ENCODE measurements at places on chromosomes 6 and 20. TPM values are rescaled to one million over a fixed set of nuclear protein-coding genes. Genes with fewer than 3 reads are reported as not detected.

GRCh38 chr20:7930343-7930742, 9.9 kb downstream of the HAO1 start:
- H3K4me1 ChIP-seq = no peaks in the 10 kb centered on the region
- H3K4me3 ChIP-seq = no peak overlapping the region
- H3K27me3 ChIP-seq = no peaks in the 10 kb centered on the region
- no peak overlapping the region for H3K27ac ChIP-seq

- no peak for DNase-seq
- no peaks in the 10 kb centered on the region for H3K36me3 ChIP-seq
- no peak overlapping the region for H3K4me3 ChIP-seq
These were observed 401.2 kb upstream of the EPHA7 start for GRCh38 chr6:93820465-93821082.

DNA sequence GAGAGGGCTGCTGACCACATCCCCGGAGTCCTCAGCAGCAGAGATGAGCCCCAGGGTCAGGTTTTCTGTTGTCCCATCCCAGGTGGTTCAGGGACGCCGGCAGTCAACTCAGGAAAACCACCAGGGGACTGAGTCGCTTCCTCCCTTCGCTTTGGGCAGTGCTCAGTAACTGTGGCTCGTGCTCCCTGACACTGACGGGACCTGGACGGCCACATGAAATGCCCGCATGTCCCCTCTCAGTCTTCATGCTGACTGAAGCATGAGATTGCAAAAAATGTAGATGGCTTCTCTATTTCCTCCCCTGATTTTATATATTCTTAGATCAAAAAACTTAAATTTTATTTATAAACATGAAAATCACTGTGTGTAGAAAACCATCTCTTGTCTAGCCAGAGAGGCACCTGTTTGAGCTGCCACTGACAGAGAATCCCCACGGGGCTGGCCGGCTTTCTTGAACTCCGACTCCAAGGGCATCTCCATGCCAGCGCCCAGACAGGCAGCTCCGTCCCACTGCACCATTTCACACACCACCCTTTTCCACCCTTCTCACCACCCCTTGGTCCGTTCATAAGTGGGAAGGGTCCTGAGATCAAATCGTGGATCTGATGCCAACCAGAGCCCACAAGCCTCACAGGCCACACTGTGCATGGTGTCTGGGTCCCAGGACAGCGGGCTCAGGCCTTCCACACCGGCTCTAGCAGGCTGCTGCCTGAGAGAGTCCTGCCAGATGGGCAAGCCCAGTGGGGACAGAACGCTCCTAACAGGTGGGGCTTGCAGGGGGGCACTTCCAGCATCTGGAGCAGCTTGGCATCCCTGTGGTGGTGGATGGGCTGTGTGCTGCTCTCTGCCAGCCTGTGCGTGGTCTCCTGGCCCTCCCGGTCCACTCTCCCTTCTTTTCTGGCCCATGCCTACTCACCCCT, 98.2 kb downstream of the SMOC2 start:
- H3K36me3 ChIP-seq = no peaks in the 10 kb centered on the region
- no peak overlapping the region for H3K27ac ChIP-seq
- H3K27me3 ChIP-seq = no peaks in the 10 kb centered on the region
- no peak for DNase-seq

DNA sequence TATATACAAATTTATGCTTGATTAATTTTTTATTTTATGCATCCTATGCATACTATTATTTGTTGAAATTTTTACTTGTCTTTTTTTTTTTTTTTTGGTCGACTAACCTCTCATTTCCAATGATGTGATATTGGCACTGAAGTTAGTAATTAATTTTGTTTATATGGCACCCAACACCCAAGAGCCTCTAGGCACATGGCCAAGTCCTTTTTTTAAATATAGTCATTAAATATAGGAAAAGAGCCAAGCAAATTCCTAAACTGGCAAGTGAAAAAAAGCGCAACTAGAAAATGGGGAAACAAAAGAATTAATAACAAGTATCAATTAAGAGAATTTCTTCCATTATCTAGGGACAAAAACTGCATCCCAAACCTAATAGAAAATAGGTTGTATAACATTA, 85.5 kb upstream of the HS3ST5 start:
- DNase-seq = no peak
- no peaks in the 10 kb centered on the region for H3K36me3 ChIP-seq
- H3K27me3 ChIP-seq = no peaks in the 10 kb centered on the region
- no peaks in the 10 kb centered on the region for H3K4me1 ChIP-seq

DNA sequence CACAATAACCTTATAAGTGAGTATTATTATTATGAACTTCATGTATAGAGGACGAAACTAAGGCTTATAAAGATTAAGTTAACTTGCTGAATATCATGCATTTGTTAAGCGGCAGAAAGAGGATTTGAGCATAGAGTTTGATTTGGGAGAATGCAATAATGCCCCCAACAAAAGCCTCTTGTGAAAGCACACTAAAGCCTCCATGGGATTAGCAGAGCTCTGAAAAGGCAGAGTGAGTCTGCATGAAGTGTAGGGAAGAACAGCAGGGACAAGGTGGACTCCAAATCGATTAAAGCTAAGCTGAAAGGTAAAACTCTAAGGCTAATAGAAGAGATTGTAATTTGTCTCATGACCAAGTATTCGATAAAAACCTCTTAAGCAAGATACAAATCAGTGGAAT, 100.3 kb downstream of the SH3BGRL2 start:
- no peak for DNase-seq
- H3K4me3 ChIP-seq = no peak overlapping the region
- no peaks in the 10 kb centered on the region for H3K27me3 ChIP-seq
- no peaks in the 10 kb centered on the region for H3K36me3 ChIP-seq

DNA sequence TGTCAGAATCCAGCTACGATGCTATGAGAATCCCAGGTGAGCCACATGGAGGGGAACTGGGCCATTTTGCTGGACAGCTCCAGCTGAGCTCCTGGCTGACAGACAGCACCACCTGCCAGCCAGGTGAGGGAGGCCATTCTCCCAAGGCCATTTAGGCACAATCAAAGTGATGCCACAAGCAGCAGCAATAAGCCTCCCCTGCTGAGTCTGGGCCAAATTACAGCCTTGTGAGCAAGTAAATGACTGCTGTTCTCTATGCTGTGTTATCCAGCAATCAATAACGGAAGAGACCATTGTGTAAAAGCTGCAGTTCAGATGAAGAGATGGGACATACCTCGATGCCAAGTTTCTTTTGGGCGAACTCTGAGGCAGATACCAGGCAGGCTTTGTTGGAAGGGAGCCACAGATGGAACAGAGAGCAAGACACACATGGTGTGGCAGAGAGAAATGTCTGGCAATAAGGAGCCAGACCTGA, 14.0 kb upstream of the SCGN start:
- H3K36me3 ChIP-seq = no peaks in the 10 kb centered on the region
- no peak overlapping the region for H3K4me3 ChIP-seq
- no peak overlapping the region for H3K27ac ChIP-seq
- no peak for DNase-seq

DNA sequence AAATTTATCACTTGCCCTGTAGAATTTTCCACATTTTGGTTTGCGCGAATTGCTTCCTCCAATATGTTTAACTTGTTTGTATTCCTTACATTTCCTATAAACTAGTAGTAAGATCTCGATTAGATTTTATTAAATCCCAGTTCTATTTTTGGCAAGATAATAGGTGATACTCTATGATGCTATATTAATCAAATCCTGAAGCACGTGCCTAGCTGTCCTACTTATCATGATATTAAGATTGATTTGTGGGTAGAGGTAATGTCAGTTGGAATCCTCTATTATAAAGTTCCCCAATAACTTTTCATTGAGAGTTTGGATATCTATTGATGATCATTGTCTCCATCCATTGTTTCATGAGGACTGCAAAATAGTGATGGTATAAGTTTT, 82.8 kb upstream of the RIPOR2 start:
- no peak for DNase-seq
- no peaks in the 10 kb centered on the region for H3K4me1 ChIP-seq
- no peak overlapping the region for H3K27ac ChIP-seq
- no peaks in the 10 kb centered on the region for H3K27me3 ChIP-seq
- H3K36me3 ChIP-seq = no peaks in the 10 kb centered on the region

DNA sequence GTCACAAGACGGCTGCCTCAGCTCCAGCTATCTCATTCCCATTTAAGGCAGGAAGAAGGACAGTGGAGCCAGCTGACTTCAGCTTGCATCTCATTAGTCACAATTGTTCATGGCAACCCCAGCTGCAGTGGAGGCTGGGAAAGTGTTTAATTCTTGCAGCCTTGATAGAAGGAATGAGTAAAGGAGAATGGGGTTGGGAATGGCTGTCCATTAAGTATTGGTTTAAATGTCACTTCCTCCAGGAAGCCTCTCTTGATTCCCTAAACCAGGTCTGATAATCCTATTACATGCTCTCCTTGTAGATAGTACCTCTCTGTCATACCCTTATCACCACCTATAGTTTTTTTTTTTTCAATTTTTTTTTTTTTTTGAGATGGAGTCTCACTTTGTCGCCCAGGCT, 166.4 kb downstream of the TFAP2C start:
- no peaks in the 10 kb centered on the region for H3K27me3 ChIP-seq
- H3K4me1 ChIP-seq = no peaks in the 10 kb centered on the region
- no peaks in the 10 kb centered on the region for H3K36me3 ChIP-seq

DNA sequence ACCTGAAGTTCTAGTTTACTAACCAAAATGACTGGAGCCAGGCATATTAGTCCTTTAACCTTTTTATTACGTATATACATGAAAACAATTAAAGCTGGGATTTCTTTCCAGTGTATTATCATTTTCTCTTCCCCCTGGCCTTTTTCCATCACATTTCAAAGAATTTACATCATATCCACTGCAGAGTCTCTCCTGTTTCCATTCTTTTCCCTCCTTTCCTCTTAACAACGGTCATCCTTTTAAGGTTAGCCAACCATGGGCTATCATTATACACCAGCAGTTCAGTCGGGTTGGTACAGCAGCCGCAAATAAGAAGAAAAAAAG, 104.6 kb downstream of the TFAP2A start:
- no peaks in the 10 kb centered on the region for H3K36me3 ChIP-seq
- no peak overlapping the region for H3K4me3 ChIP-seq
- no peaks in the 10 kb centered on the region for H3K4me1 ChIP-seq

GRCh38 chr6:135390458-135390857, 107.1 kb downstream of the AHI1 start:
- DNase-seq = no peak
- no peaks in the 10 kb centered on the region for H3K27me3 ChIP-seq
- H3K27ac ChIP-seq = no peak overlapping the region
- H3K36me3 ChIP-seq = no peaks in the 10 kb centered on the region
- no peaks in the 10 kb centered on the region for H3K4me1 ChIP-seq

DNA sequence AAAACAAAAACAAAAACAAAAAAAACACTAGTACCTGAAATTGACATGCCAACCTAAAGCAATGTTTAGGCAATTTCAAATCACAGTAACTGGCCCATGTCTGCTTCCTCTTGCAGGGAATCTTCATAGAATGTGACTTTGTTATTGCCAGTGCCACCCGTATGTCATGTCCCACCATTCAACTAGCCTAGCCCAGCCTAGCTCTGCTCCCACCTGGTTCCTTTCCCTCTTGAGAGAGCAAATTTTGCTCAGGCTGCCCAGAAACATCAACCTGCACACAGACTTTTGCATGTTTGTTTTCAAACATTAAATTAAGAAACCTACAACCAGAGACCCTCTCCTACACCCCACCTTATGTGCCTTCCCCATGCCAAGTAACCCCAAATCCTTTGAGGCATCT, 124.8 kb upstream of the SLC2A12 start:
- H3K36me3 ChIP-seq = peaks cover 4% of the 10 kb centered on the region
- no peaks in the 10 kb centered on the region for H3K4me1 ChIP-seq
- no peak overlapping the region for H3K27ac ChIP-seq
- DNase-seq = no peak
- no peaks in the 10 kb centered on the region for H3K27me3 ChIP-seq

GRCh38 chr6:18214003-18214402, 50.3 kb downstream of the DEK start:
- DNase-seq = no peak
- no peak overlapping the region for H3K4me3 ChIP-seq
- H3K27me3 ChIP-seq = no peaks in the 10 kb centered on the region

DNA sequence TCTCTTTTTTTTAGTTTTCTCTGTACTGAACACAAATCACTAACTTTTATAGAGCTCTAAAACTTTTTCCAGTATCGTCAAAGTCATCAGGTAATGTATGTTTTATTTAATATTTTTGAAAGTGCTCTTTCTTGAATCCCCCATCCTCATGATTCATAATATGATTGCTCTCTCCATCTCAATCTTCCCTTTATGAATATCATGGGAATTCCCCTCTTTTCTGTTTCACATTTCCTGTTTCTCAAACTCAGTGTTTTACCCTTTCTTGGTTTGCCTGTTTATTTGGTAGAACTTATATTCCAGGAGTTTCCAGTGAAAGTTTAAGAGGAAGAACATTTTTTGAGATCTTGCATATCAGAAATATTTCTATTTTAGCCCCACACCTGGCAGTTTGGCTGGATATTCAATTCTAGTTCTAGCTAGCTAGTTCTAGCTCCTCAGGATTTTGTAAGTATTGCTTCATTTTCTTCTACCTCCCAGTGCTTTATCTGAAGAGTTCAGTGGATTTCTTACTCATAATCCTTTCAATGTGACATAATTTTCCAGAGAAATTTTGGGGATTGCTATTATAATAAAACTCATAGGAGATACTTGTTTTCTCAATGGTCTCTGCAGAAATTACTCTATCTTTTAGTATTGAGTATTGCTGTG, 6.1 kb upstream of the C6orf58 start:
- no peaks in the 10 kb centered on the region for H3K36me3 ChIP-seq
- no peaks in the 10 kb centered on the region for H3K4me1 ChIP-seq
- no peak overlapping the region for H3K4me3 ChIP-seq
- H3K27me3 ChIP-seq = no peaks in the 10 kb centered on the region
- DNase-seq = no peak

GRCh38 chr6:150732765-150733539, 132.6 kb upstream of the MTHFD1L start:
- no peaks in the 10 kb centered on the region for H3K27me3 ChIP-seq
- DNase-seq = no peak
- no peaks in the 10 kb centered on the region for H3K4me1 ChIP-seq
- no peak overlapping the region for H3K27ac ChIP-seq
- no peaks in the 10 kb centered on the region for H3K36me3 ChIP-seq

DNA sequence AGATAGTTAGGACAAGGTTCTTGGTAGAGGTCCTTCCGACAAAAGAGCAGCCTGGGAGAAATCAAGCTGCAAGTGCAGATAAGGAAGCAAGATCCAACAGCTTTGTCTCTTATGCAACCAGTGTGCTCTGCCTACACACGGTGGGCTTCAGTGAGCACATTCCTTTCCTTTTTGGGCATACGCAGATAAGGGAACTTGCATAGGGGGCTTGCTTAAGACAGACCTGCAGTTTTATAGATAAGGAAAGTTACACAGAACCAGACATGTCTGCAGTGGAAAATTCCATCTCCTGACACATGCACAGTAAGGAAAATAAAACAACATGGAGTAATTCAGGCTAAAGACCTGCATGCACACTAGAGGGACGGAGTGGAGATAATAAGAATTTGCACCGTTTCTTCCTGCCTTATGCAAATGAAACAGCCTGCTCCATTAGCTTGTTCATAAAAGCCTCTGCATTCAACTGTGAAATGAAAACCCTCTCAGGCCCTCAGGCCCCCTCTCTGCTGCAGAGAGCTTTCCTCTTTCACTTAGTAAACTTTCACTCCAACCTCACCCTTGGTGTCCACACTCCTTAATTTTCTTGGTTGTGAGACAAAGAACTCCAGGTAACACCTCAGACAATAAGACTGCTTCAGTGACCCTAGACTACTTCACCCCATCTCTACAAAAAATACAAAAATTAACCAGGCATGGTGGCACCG, 97.5 kb upstream of the MYLIP start:
- H3K27me3 ChIP-seq = no peaks in the 10 kb centered on the region
- H3K4me1 ChIP-seq = no peaks in the 10 kb centered on the region
- no peaks in the 10 kb centered on the region for H3K36me3 ChIP-seq
- H3K4me3 ChIP-seq = no peak overlapping the region

The NHSL1 gene
- 161 TPM for total RNA-seq

The PLN gene
- total RNA-seq = 6.1 TPM

The ATP6V1G2 gene
- not detected for total RNA-seq

The ID4 gene
- 9.1 TPM for total RNA-seq

The CNBD2 gene
- total RNA-seq = 8.1 TPM

The HEY2 gene
- total RNA-seq = 0.40 TPM
